ENCODE measurements at places on chromosomes 6 and 20.

- DNase-seq = no peak
Observed at GRCh38 chr6:20751293-20751935, 217.2 kb downstream of the CDKAL1 start.

DNA sequence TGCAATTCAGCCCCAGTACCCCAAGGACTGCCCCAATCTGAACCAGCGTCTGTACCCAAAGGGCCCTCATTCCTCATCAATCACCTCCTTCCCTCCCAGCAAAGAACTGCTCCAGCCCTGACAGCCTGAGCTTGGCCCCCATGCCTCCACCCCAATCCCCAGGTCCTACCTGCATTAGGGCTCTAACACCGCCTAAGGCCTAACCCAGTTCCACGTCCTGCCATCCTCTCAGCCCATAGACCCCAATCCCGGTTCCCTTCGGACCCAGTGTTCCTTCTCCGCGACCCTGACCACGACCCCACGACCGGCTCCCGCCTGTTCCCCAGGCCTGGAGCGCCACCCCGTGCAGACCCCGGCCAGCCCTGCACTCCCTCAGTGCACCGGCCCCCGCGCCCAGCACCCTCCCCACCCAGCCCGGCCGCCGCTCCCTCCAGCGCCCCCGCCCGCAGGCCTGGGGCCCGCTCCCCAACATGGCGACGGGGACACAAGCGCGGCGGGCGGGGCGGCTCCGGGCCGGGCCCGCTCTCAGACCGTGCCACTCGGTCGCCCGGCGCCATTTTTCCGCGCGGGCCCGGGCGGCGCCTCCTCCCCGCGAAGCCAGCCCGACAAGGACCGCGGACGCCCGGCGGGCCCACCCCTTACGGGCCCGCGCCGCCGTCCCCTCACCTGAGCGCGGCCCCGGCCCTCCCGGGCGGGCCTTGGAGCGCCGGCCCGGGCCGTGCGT lies 483 bp downstream of the NCOA6 start:
- DNase-seq = peak; percentile 33

GRCh38 chr6:8670792-8671191 lies 235.4 kb upstream of the SLC35B3 start:
- no peak for DNase-seq

DNA sequence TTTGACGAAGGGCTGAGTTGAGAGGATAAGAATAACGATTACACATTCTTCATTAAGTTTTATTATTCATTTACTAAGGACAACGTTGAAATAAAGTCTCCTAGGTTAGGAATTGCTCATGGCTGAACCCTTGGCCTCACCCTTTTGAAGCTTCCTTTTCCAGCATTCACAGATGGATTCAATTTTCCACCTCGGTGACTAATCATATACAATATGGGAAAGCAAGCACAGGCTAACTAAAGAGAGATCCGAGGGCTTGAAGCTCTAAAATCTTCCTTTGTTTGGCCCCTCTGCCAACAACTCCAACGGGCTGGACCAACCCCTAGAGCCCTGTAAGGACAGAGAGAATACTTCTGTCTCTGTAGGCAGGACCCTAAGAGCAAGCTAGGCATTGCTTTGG lies 159.5 kb downstream of the SOD2 start:
- DNase-seq = no peak

DNA sequence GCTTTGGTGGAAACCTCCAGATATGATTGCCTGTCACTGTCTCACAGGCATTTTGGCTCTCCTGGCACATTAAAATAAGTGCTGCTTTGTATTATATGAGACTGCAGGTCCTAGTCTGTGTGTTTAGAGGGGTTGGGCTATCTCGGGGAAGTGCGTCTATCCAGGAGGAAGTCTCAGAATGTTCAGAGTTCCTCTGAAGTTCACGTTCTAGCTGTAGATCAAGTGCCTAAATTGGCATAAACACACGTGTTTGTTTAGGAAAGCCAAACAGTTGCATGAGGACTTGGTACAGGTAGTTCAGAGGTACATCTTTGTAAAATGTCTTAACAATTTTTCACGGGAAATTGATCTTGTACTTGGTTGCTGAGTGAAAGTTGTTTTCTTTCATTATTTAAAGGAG lies 36.4 kb upstream of the SLC22A1 start:
- DNase-seq = no peak

Data from anterior cingulate cortex (tissue), 58 donors.